ENCODE measurements at places on chromosomes 6 and 20. TPM values are rescaled to one million over a fixed set of nuclear protein-coding genes. Genes with fewer than 3 reads are reported as not detected.

The SLC35B2 gene
- total RNA-seq: 30.0 TPM

The HEY2 gene
- 0.07 TPM for total RNA-seq

The MCHR2 gene
- not detected for total RNA-seq

The DEF6 gene
- total RNA-seq: 31.3 TPM

The ASIP gene
- total RNA-seq: not detected

The C6orf163 gene
- 3.1 TPM for total RNA-seq

The BCAS1 gene
- 0.14 TPM for total RNA-seq

The B3GALT4 gene
- total RNA-seq: 3.4 TPM

The EPB41L1 gene
- 10.6 TPM for total RNA-seq

The KLHDC3 gene
- 53.7 TPM for total RNA-seq

The TREML2 gene
- total RNA-seq: not detected

The KIF6 gene
- not detected for total RNA-seq

The FAM184A gene
- 8.4 TPM for total RNA-seq

The GPLD1 gene
- total RNA-seq: 9.0 TPM

The NKX2-2 gene
- not detected for total RNA-seq

The TFAP2D gene
- not detected for total RNA-seq

The TOP1 gene
- total RNA-seq: 89.5 TPM

The OSTM1 gene
- total RNA-seq: 27.1 TPM

The PDYN gene
- not detected for total RNA-seq

The DAAM2 gene
- total RNA-seq: not detected

The PGM3 gene
- total RNA-seq: 28.0 TPM

The AVP gene
- total RNA-seq: not detected

The FILIP1 gene
- total RNA-seq: 0.15 TPM

The HLA-DMB gene
- total RNA-seq: 142 TPM

The RAET1L gene
- not detected for total RNA-seq

The C6orf62 gene
- total RNA-seq: 49.7 TPM

The SASH1 gene
- total RNA-seq: 0.15 TPM

The CDH26 gene
- not detected for total RNA-seq

The RSPH3 gene
- total RNA-seq: 3.3 TPM

The DUSP22 gene
- total RNA-seq: 15.7 TPM

The KHDC1L gene
- total RNA-seq: 5.8 TPM

The PBX2 gene
- 51.7 TPM for total RNA-seq

The ERGIC3 gene
- total RNA-seq: 242 TPM

The RSPH4A gene
- not detected for total RNA-seq

The COL10A1 gene
- not detected for total RNA-seq

The RGL2 gene
- 47.2 TPM for total RNA-seq

The LPA gene
- not detected for total RNA-seq

The MAS1 gene
- not detected for total RNA-seq

The ZBTB9 gene
- total RNA-seq: 5.1 TPM

The EYA4 gene
- total RNA-seq: not detected

The ELOVL2 gene
- total RNA-seq: not detected

The OR10C1 gene
- not detected for total RNA-seq

The PPP1R18 gene
- total RNA-seq: 69.8 TPM

The TSBP1 gene
- not detected for total RNA-seq

The PI3 gene
- not detected for total RNA-seq

The TRIM31 gene
- total RNA-seq: not detected

The BMP7 gene
- total RNA-seq: not detected

The FGD2 gene
- 37.1 TPM for total RNA-seq

The ANKRD6 gene
- not detected for total RNA-seq

The MATN4 gene
- not detected for total RNA-seq

The RNF39 gene
- total RNA-seq: not detected

The TNFRSF6B gene
- total RNA-seq: 2.5 TPM

The HACE1 gene
- 41.7 TPM for total RNA-seq

The SLC12A5 gene
- total RNA-seq: not detected

Measured in Karpas-422 (cell line).